ENCODE measurements at places on chromosomes 7 and 10. TPM values are rescaled to one million over a fixed set of nuclear protein-coding genes. Genes with fewer than 3 reads are reported as not detected.

RGR gene
- 0.19 TPM for total RNA-seq

WDR86 gene
- total RNA-seq = 0.16 TPM

SH2D4B gene
- total RNA-seq = not detected

POLR3A gene
- 8.2 TPM for total RNA-seq

ANXA8L1 gene
- not detected for total RNA-seq

MCM7 gene
- total RNA-seq = 21.1 TPM

SEMA4G gene
- total RNA-seq = 0.52 TPM

HTR5A gene
- not detected for total RNA-seq

KAZALD1 gene
- 5.1 TPM for total RNA-seq

SPDYE11 gene
- total RNA-seq = not detected

FAM200A gene
- total RNA-seq = 6.4 TPM

PLCE1 gene
- total RNA-seq = 11.2 TPM

PNLIP gene
- total RNA-seq = not detected

CYP3A5 gene
- total RNA-seq = not detected

RBP4 gene
- 1.1 TPM for total RNA-seq

NKX1-2 gene
- total RNA-seq = not detected

GRID2IP gene
- not detected for total RNA-seq

ASB10 gene
- total RNA-seq = 35.4 TPM

SORCS1 gene
- 2.9 TPM for total RNA-seq

CUL2 gene
- total RNA-seq = 35.9 TPM

ITGA8 gene
- 1.7 TPM for total RNA-seq

MEOX2 gene
- total RNA-seq = 7.7 TPM

RELN gene
- 0.44 TPM for total RNA-seq

SDK1 gene
- total RNA-seq = 1.3 TPM

SPAM1 gene
- total RNA-seq = not detected

UNC5B gene
- total RNA-seq = 15.6 TPM

GDF2 gene
- total RNA-seq = not detected

CCDC3 gene
- total RNA-seq = 5.8 TPM

SKIDA1 gene
- total RNA-seq = 2.7 TPM

MNX1 gene
- total RNA-seq = not detected

MPP7 gene
- total RNA-seq = 14.7 TPM

IFIT3 gene
- 6.9 TPM for total RNA-seq

FAM20C gene
- total RNA-seq = 22.2 TPM

FKBP6 gene
- total RNA-seq = not detected

LIPM gene
- not detected for total RNA-seq

NOC3L gene
- 10.0 TPM for total RNA-seq

OR6V1 gene
- total RNA-seq = not detected

EPO gene
- total RNA-seq = not detected

TMEM196 gene
- total RNA-seq = not detected

CTNNA3 gene
- total RNA-seq = 159 TPM

FAM107B gene
- 4.7 TPM for total RNA-seq

NAT16 gene
- not detected for total RNA-seq

ADCYAP1R1 gene
- 2.5 TPM for total RNA-seq

SPDYE5 gene
- total RNA-seq = not detected
